ENCODE measurements at places on chromosomes 3 and 15.

DNA sequence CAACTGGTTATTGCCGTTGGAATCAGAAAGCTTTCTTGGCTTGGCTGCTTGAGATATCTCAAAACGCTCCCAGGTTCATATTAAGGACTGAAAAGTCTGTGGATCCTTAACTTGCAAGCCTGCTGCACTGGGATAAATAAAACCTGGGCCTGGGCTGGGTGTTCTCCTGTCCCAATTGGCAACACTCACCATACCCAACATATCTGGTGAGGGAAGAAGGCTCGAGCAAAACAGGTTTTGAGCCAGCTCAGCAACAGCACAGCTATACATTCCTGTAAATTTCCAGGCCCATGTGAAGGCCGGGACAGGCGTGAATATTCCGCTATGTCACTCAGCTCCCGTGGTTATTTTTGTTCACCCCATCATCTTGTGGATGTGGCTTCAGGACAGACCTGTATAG is 169.0 kb upstream of the BCL6 start:
- DNase-seq = peak; percentile 40

- no peak for DNase-seq
These were observed 1.1 kb downstream of the STAC start for GRCh38 chr3:36381311-36381956.

DNA sequence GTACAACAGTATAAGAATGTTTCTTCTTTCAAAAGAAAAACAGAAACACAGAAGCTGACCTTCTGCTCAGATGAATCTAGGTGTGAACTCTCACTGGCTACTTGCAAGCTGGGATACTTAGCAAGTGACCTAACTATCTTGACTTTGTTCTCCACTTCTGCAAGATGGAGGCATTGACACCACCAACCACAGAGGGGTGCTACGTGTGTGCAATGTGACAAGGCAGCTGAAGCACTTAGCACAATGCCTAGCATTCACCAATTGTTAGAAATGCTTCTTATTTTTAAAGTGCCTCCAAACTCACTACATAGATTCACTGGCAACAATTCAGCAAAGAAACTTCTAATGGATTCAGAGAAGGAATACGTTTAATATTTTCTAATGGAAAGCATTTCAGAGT is 331.4 kb upstream of the WNT5A start:
- no peak for DNase-seq

DNA sequence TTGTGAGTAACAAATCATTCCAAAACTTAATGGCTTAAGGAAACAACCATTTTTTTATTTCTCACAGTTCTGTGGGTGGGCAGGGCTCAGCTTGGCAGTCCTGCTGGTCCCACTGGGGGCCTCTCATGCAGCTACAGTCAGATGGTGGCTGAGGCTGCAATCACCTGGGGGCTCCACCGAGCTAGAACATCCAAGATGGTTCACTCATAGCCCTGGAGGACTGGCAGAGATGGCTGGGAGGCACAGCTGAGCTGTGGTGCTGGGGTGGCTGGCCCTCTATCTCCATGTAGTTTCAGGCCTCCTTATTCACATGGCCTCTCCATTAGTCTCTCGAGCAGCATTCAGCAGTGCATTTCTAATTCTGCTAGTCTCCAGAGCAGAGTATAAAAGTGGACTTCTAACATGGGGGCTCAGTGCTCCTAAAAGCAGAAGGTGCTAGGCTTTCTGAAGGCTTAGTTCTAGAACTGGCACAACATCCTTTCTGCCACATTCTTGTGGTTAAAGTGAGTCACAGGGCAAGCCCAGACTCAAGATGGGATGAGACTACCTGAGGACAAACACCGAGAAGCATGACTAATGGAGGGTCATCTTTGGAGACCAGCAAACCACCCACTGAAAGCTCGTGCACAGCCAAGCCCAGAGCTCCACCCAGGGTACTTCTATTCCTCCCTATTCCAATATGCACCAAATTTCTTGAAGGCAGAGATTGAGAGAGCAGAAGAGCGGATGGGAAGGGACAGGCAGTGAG is 6.3 kb downstream of the CAV3 start:
- DNase-seq = peak; percentile 30

DNA sequence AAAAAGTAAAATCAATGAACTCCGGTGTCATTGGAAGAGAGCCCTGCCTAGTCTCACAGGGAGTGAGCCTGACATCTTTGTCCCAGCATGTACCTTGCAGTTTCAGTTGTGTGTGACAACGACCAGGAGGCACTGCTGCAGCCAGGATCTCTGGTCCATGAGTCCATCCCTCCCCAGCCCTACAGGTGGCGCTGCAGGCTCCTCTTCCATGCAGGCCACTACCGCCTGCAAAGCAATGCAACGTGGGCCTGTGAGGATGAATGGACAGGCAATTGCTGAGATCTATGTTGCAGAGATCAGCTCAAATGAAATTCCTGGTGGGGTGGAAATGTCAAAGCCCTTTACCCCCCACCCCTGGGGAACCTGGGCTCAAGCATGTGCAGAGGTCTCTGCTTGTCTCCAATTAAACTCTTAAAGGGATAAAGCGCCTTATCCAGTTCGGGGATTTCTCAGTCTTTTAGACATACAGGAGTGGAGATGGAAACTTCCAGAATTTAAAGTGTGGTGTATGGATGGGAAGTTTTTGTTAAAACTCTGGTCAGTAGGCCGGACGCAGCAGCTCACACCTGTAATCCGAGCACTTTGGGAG is 35.8 kb downstream of the TKT start:
- peak; percentile 76 for DNase-seq

DNA sequence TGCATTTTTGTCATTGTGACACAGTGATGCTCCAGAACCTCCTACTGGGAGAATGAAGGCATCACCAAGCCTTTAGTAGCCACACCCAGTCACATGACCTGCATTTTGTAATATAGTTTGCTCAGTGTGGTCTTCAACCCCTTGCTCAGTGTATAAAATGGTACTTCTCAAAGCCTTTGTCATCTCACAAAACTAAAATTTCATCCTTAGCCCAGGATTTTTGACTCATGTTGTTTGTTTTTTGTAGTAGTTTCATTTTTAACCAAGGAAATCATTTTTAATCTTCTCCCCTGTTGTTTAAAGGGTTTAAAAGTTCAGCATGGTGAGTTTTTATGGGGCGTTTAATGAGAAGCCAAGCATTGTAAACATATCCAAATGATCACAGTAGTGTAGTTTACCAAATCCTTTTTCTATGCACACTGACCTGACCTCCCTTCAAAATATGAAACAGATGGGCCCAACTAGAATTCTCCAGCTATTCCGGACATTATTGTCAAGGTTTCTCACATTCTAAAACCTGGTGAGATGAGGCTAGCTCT is 123.5 kb upstream of the IL12A start:
- DNase-seq = peak; percentile 87

Data from fibroblast of villous mesenchyme (primary cell).